ENCODE measurements at places on chromosomes 4 and X. TPM values are rescaled to one million over a fixed set of nuclear protein-coding genes. Genes with fewer than 3 reads are reported as not detected.

Gene SAGE1
- not detected for total RNA-seq

GRCh38 chrX:3589474-3589873, 124.0 kb downstream of the PRKX start:
- DNase-seq, result no peak

DNA sequence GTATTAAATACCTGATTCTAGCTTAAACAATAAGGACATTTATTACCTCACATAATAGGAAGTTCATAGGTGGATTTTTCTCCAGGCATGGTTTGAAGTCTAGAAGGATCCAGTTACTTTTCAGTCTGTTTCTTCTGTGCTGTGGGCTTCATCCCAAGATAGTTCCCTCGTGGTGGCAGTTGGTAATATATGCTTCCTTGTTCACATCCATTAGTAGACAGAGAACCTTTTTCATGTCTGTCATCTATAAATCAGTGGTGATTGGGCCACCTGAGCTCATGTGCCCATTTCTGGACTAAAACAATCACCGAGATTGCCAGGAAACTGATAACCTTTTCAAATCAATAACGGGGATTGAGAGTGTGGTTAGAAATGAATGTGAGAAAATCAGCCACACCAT, 97.7 kb downstream of the KDM6A start:
- DNase-seq, result no peak

GRCh38 chr4:185512516-185512915, 22.8 kb downstream of the PDLIM3 start:
- DNase-seq, result peak; percentile 81

GRCh38 chrX:146243041-146243440, 425.4 kb downstream of the SLITRK2 start:
- DNase-seq, result no peak

DNA sequence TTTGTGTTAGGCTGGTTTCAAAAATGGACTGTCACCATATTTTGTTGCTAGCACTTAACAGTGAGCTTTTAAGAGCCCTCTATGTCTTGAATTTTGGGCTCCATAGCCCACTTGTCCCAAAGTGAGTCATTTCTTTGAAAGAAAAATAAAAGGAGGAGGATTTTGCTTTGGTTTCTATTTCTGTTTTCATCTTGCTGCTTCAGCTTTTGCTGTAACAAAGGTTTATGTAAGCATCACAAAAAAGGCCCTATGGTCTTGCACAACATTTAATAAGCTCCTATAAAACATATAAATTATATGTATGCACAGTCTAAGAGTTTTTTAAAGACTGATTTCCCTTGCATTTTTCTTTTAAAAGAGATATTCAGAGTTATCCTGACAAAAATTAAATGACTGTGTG, 105.2 kb downstream of the PHOX2B start:
- no peak for DNase-seq

GRCh38 chrX:54921427-54922021, 900 bp downstream of the TRO start:
- peak; percentile 72 for DNase-seq

DNA sequence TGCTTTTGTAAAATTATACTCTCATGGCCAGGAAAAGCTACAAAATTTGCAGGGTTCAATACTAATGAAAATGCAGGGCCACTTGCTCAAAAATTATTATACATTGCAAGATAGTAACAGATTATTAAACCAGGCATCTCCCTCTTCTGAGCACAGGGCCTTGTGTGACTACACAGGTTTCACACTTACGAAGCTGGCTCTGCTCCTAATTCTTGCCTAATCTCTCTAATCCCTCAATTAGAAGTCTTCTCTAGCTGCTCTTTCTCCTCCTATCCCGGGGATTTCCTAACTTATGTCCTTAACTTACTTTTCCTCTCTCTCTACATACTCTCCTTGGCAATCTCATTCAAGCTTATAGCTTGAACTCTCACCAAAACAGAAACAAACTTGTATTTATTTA, 168.3 kb downstream of the AREG start:
- no peak for DNase-seq

- DNase-seq, result peak; percentile 63
Observed at GRCh38 chrX:153934762-153935325, at the start of gene NAA10. NAA10 (minus strand) TSS chrX:153935037; CDS start chrX:153934904, 133 bp downstream.

- peak; percentile 30 for DNase-seq
Observed at GRCh38 chr4:105990933-105991332, 95.7 kb downstream of the NPNT start.

All from IMR-90 (cell line).